ENCODE measurements at places on chromosomes 12 and 14.

GRCh38 chr14:32012062-32012461, 65.0 kb upstream of the ARHGAP5 start:
- no peak for DNase-seq

GRCh38 chr12:49983892-49984291, 11.1 kb downstream of the AQP6 start:
- no peak for DNase-seq

DNA sequence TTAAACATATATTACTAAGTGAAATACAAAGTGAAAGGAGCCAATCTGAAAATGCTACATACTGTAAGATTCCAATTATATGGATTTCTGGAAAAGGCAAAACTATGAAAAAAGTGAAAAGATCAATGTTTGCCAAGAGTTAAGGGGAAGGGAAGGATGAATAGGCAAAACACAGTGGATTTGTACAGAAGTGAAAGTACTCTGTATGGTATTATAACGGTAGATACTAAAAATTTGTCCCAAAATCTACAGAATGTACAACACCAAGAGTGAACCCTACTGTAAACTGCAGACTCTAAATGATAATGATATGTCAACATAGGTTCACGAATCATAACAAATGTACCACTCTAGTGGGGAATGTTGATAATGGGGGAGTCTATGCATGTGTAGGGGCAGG, 17.8 kb downstream of the EEA1 start:
- DNase-seq = no peak

GRCh38 chr12:53252349-53252916, 15.7 kb upstream of the ESPL1 start:
- DNase-seq = no peak

DNA sequence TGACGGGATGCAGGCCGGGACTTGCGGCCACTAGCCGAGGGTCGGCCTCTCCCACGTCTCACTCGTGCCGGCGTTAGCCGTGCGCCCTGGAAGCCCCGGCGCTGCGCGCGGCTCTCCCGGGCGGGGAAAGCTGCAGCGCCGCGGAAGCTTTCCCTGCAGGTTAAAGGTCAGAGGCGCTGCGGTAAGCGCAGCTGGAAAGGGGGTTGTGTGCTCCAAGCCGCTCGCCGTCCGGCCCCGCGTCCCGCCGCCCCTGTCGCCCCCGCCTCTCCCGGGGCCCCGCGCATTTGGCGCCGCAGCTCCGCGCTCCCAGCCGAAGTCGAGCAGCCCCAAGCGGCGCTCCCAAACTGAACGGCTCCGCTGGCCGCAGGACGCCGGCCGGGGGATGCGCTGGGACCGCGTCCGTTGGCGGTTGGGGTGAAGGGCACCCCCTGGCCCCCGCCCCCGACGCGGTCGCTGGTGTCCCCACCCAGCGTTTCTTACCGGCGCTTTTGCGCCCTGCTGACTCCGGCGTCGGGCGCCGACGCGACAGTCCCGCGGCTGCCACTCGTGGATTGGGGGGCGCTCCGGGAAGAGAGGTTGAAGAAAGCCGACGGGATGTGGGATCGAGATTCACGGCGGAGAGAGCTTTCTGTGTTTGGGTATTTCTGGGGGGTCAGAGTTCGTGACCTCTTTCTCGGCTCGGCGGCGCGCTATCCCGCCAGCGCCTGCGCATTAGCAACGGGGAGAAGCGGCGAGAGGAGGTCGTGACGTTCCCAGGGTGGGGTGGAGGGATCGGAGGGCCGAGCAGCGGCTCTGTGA, at the start of gene NR2C1:
Gene NR2C1 (minus strand): TSS at position 719 of the 798 bp plus-strand sequence. CDS start 6,234 bp downstream, outside the sequence.
- peak; percentile 93 for DNase-seq

DNA sequence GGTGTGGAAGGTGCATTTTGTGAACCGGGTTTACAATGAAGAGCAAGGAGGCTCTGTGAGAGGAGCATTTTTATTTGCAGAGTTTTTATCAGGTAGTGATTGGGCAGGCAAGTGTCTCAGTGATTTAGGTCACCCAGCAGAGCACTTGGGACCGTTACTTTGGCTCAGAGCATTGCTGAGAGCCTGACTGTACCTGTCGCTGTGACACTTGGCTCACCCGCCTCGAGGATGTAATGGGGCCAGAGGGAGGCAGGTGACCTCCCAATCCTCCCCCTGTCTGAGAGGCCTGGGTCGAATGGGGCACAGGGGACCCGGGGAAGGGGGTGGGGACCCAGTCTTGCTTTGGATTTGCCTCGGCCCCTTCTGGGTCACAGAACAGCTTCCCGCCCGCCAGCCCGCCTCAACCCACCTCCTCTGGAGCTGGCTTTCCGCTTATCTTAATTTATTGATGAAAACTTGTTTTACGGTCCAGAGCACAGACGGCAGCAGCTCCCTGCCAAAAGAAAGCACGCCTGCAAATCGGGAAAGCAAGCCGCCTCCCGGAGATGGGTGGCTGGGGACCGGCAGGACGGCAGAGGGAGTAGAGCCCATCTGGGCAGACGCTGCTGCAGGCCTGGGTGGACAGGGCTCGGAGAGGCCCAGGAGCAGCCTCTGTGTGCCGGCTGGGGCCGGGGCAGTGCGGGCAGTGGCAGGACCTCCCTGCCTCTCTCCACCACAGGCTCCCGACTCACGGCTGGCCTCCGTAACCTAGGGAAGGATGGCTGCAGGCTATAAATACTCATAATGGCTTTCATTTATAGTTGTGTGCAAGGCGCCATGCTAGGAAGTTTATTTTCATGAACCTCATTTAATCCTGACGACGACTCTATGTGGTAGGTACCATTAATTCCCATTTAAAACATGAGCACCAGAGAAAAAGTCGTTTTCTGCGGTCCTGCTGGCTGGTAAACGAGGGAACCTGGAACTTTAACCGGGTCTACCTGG, 187.1 kb downstream of the TSPAN9 start:
- no peak for DNase-seq

- no peak for DNase-seq
These were observed 159.6 kb downstream of the CRADD start for GRCh38 chr12:93836620-93837260.

DNA sequence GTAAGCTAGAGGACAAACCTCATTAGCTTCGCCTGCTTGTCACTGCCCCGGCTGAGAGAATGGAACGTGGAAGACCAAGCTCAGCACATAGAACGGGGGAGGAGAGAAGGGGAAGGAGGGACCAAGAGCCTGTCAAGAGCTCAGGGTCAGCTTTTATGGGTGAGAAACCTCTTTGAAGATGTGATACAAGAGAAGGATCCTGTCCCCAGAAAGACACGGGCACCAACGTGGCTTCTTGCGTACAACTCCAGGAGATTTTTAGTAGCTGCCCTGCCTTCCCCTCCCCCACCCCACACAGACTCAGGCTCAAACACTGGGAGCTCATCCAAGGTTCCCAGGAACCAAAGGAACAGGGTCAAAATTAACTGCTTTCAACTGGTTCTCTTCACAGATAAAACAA, 34.7 kb downstream of the APPL2 start:
- no peak for DNase-seq

GRCh38 chr12:25771041-25771440, 187.4 kb upstream of the RASSF8 start:
- DNase-seq = no peak

GRCh38 chr14:54105898-54106297, 149.3 kb upstream of the BMP4 start:
- no peak for DNase-seq

DNA sequence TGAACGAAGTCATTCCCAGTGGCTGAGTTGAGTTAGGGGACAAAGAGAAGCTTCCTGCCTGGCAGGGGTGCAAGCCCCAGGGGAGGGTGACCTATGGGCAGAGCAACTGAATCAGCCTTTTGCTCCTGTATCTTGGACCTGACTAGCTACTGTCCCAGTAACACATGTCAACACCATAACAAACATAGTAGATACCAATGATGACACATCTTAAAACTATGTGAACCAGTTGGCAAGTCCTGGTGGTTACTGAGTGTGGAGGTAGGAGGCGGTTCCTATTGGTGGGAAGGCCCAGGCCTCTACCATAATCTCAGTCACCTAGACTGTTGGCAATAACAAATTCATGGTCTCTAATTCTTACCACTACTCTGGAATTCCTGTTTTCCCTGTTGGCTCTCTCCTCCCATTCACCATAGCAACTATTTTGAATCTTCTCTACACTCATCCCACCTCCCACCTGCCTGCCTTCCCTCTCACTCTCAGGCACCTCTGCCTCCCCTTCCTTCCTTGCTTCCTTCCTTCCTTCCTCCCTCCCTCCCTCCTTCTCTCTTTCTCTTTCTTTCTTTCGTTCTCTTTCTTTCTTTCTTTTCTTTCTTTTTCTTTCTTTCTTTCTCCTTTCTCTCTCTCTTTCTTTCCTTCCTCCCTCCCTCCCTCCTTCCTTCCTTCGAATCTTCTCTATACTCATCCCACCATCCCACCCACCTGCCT, 8.1 kb upstream of the P2RX7 start:
- no peak for DNase-seq

- DNase-seq = no peak
These were observed 52.4 kb downstream of the BRMS1L start for GRCh38 chr14:35878272-35879150.

GRCh38 chr12:20628226-20628787, 66.8 kb upstream of the SLCO1C1 start:
- no peak for DNase-seq

DNA sequence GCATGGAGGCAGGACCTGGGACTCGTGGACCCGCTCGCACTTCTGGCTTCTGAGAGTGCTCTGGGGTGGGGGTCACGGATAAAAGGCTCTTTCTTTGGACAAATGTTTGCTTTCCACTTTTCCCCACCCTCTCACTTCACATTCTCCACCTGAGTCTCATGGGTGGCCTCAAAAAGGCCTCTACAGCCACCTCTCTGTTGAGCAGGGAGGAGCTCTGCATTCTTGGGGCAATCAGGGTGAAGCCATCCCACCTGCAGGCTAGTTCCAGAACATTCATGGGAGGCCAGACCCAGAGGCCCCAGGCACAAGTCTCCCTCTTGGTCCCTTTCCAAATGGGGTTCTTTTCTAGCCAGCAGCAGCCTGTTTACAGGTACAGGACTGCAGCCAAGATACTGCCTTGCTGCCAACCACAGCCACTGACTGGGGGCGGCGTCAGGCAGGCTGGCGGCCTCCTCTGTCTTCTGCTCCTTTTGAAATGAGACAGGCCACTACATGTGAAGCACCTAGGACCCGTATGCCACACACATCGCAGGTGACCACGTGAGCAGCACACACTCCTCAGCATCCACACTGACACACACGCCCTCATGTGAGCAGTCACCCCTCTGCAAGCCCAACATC, 18.2 kb upstream of the CEBPE start:
- DNase-seq = no peak

DNA sequence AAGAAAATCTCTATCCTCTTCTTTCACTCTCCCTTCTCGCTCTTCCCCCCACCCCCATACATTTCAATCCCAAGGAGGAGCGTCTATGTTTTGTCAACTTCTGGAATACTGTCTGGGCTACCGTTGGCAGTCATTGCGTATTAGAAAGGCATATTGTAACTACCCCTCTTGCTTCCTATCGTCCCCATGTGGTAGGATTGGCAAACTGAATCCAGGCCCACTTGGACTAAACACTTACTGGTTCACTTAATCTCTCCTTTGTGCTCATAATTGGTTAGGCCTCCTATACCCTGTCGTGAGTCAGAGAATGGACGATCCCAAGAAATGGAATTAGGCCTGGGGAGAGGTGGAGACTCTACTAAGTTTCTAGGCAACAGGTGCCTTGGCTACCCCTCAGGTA, 68.8 kb upstream of the SLC8A3 start:
- DNase-seq = peak; percentile 62

GRCh38 chr12:11716794-11717518, 67.5 kb downstream of the ETV6 start:
- DNase-seq = peak; percentile 20

All from NCI-H2107 (cell line).